Activated T-cell treated with anti-CD3 and anti-CD28 coated beads for 1 hour (primary cell): ENCODE measurements at places on chromosomes 3 and 15.
A peak's percentile ranks its signal among the peaks of the same experiment; 100 is the strongest.

DNA sequence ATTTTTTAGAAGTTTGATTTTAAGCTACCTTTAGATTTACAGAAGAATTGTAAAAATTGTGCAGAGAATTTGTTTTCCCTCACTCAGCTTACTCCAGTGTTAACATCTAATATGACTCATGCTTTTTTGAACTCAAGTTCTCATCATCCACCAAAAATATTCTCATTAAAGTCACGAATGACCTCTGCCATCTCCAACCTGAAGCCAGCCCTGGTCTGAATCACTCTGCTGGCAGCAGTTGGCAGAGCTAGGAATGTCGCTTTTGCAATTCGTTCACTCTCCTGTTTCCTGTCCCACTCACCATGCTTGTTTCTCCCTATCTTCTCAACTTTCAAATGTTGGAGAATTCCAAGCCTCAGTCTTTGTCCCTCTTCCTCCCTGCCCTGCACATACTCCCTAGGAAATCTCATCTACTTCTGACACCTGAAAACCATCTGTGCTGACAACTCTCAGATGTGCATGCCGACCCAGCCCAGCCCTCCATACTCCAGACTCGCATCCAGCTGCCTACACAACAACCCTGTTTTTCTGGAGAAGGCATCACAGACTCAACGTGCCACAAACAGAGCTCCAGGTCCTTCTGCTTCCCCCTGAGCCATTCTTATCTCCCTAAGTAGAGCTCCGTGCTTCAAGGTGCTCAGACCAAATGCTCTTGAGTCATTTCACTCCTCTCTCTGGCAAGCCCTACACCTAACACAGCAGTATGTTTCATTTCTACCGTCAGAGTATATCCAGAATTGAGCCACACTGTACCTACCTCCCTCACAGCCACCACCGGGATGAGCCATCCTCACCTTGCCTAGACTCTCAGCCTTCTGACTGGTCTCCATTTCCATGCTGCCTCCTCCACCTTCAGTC, 24.9 kb downstream of the PRR23E start:
- no peak for DNase-seq

DNA sequence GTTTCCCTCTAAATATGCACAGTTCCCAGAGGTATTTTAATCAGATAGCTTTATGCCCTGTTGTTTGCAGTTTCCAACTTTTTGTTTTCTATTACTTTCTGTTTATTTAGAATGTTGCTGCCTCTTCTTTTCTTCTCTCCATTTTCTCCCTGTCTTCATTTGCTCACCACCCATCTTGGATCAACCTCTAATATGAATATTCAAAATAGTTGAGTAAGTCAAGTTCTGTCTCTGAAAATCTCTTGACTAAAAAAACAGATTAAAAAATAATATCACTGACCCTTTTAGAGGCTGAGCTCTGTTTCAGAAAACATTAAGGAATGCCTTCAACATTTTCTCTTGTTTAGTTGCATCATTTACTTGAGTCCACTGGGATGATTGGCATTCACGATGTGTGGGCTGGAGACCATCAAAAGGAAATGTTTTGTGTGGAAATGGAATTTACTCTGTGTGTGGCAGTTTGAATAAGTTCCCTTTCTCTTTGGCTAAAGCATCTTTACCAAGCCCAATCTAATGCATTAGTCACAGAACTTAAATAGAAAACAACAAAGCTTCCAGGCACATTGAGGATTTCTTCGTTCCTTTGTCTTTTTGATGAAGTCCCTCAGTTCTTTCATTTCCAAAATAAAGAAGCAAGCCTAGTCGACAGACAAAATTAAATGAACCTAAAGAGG, 633.9 kb upstream of the TGFBR2 start:
- no peak for DNase-seq

- DNase-seq, result no peak
These were observed 31.7 kb downstream of the SPINK8 start for GRCh38 chr3:48301800-48302166.

DNA sequence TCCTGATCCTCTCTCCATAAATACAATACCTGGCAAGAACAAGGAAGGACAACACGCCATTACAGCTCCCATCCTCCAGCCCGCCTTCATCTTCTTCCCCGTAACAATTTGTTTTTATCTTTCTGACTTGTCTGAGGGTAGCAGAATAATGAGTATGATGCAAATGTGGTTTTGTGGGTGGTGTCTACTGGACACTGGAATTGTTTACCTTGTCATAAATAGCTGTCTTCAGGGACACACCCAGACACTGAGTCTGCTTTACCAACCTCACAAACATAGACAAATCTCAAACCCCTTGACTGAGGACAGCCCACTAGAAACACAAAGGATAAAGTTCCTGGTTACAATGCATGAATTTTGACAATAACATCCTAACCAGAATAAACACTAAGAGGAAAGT, 13.4 kb downstream of the WDR72 start:
- no peak for DNase-seq

- no peak for DNase-seq
These were observed 36.5 kb downstream of the U2SURP start for GRCh38 chr3:143037867-143038266.

DNA sequence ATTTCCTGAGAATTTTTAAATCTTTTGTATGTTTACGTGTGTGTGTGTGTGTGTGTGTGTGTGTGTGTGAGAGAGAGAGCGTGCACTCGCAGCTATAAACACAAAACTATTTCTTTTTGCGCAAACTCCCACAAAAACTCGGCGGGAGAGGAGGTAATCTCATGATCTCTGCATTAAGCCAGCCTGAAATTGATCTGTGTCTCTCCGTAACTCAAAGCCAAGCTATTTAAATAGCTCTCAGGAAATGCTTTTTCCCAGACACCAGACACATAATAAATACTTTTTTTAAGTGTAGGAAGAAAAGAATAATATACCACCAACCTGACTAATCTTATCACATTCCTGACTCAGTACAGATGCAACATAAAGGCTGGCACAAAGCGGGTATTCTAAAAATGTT, 226.8 kb downstream of the MAGI1 start:
- no peak for DNase-seq

GRCh38 chr3:40243056-40243455, 66.5 kb upstream of the EIF1B start:
- DNase-seq, result no peak

- peak; percentile 39 for DNase-seq
These were observed at the start of gene APBA2 for GRCh38 chr15:28885630-28886430. APBA2 (plus strand) TSS chr15:28885974; CDS start chr15:29053885, 167,911 bp downstream.
